Spinal cord (tissue), 10 donors: ENCODE measurements at places on chromosomes 12 and 14.

GRCh38 chr12:78194448-78194847 lies 363.8 kb downstream of the NAV3 start:
- no peak for DNase-seq

DNA sequence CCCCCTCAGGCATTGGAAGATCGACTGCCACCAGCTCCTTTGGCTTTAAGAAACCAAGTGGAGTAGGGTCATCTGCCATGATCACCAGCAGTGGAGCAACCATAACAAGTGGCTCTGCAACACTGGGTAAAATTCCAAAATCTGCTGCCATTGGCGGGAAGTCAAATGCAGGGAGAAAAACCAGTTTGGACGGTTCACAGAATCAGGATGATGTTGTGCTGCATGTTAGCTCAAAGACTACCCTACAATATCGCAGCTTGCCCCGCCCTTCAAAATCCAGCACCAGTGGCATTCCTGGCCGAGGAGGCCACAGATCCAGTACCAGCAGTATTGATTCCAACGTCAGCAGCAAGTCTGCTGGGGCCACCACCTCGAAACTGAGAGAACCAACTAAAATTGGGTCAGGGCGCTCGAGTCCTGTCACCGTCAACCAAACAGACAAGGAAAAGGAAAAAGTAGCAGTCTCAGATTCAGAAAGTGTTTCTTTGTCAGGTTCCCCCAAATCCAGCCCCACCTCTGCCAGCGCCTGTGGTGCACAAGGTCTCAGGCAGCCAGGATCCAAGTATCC lies 288.7 kb downstream of the NAV3 start:
- DNase-seq, result no peak

- DNase-seq, result no peak
Observed at GRCh38 chr14:73724696-73725095, 10.5 kb upstream of the PNMA1 start.

GRCh38 chr14:105023144-105023543 lies 2.3 kb upstream of the CDCA4 start:
- no peak for DNase-seq

DNA sequence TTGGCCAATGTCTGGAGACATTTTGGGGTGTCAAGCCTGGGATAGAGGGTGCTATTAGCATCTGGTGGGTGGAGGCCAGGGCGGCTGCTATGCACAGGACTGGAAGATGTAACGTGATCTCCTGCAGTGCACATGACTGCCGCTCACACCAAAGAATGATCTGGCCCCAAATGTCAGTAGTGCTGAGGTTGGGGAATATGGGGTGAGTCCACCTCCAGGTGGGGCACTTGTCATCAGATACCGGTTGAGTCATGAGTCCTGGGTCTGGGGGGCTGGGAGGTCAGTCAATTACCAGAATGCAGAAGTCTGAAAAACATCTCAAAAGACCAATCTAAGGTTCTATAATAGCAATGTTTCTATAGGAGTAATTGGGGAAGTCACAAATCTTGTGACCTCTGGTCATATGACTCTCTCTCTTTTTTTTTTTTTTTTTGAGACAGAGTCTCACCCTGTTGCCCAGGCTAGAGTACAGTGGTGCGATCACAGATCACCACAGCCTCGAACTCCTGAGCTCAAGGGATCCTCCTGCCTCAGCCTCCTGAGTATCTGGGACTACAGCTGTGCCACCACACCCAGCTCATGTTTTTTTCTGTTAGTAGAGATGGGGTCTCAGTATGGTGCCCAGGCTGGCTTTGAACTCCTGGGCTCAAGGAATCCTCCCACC lies 6.0 kb upstream of the SDSL start:
- DNase-seq, result no peak

GRCh38 chr14:56152221-56152620 lies 34.0 kb downstream of the PELI2 start:
- DNase-seq, result no peak

DNA sequence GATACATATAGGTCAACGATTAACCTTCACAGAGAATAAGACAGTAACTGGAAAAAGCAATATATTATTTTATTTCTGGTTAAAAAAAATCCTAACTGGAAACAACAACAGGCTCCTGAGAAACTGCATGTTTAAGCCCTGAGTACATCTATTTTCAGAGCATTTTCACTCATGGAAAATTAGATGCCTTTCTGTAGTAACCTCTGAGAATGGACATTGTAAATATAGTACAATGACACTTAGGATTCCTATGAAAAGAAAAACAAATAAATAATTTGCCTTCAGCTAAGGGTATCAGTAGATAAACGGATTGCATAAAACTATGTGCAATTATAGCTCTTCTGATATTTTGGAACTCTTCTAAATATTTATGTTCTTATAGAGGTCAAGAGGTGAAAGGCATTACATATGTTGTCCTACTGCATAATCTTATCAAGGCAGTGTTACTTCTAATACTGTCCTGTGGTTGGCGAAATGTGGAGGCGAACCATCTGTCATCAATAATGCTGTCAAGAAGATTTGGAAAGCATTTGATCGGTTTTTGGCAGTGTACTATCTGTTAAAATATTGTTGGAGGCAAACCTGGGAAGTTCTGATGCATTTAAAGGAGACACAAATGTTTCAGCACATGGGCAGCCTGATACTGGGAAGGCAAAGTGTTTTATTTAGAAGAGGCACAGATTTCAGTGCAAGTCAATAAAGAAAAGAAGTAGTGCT lies 381.8 kb downstream of the BTG1 start:
- DNase-seq, result no peak

- DNase-seq, result no peak
Observed at GRCh38 chr12:88172844-88173407, 30.8 kb downstream of the TMTC3 start.

DNA sequence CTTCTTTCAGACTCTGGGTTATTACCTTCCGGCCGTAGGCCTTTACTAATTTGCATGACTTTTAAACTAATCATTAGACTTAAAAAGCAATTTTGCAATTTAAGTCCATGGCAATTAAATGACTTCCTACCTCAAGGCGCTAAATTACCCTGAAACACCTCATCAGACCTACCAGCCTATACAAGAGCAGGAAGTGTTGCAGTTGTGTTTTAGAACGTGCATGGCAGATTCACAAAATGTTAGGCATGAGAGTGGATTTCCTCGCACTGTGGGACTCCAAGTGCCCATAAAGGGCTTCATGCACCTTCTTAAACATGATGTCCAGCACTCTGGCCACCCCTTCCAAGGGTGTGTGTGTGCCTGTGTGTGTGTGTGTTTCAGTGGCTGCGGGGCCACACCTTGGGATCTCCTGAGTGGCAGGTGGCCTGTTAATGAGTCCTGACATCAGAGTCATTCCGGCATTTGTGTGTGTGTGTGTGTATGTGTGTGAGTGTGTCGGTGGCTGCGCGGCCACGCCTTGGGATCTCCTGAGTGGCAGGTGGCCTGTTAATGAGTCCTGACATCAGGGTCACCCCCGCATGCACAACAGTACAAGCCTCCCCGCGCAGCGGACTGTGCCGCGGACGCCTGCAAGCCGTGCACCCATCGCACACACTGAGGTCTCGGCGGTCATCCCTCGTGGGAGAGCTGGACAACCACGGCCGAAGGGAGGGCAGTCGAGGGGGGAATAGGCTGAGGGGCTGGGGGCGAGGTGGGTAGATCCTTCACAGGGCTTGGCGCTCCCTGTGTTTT lies 900 bp downstream of the C2CD5 start:
- peak; percentile 24 for DNase-seq

DNA sequence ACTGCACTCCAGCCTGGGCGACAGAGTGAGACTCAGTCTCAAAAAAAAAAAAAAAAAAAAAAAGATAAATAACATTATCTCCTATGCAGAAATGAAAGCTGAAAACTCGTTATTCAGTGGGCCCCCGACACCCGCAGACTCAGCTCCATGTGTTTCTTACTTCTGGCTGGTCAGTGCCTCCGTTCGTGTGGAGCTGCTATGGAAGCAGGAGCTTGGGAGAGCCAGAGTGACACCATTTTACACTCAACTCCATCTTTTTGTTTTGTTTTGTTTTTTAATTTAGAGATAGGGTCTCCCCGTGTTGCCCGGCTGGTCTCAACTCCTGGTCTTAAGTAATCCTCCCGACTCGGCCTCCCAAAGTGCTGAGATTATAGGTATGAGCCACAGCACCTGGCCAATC lies 13.3 kb upstream of the PLEKHG6 start:
- no peak for DNase-seq

- DNase-seq, result peak; percentile 40
Observed at GRCh38 chr14:79278798-79279644, 932.3 kb downstream of the DIO2 start.

DNA sequence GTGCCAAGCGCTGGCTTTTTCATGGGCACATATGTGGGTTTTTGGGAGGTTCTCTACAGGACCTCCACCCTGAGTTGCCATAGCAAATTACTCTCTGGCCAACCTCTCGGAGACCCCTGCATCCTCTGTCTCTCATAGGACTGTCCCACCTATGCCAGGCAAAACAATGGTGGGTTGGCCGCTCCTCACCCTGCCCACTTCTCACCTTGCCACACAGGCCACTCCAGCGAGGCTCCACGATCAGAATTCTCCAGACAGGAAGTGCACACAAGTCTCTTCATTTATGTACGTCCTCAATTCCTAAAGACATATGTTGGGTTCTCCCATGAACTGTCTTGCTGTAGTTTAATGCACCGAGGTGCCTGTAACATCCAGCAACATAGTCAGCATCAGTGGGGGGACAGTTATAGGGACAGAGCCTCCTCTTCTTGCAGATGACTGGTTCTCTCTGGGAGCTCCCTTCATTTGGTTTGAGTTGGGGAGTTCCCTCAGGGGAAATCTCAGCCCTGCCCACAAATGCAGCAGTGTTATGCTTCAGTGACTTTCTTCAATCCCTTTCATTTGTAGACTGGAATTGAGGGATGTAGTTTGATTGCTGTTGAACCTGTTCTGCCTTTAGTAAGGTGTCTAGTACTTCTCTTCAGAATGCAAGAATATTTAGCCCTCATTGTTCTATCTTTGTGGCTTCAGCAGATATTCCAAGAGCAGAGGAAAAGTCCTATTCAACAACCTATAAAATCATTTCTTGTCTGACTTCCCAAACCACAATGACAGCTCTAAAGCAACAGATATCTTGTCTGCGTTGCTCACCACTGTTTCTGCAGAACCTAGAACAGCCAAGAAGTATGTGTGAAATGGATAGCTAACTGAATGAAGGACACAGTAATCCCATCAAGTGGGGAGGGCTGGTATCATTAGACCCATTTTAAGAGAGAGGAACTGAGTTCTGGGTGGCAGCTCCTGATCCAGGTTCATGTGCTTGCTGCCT lies 2.8 kb upstream of the LTBP2 start:
- DNase-seq, result no peak
